ENCODE measurements at places on chromosomes 4 and X.

- DNase-seq = no peak
Observed at GRCh38 chr4:111480510-111480909, 664.7 kb upstream of the FAM241A start.

DNA sequence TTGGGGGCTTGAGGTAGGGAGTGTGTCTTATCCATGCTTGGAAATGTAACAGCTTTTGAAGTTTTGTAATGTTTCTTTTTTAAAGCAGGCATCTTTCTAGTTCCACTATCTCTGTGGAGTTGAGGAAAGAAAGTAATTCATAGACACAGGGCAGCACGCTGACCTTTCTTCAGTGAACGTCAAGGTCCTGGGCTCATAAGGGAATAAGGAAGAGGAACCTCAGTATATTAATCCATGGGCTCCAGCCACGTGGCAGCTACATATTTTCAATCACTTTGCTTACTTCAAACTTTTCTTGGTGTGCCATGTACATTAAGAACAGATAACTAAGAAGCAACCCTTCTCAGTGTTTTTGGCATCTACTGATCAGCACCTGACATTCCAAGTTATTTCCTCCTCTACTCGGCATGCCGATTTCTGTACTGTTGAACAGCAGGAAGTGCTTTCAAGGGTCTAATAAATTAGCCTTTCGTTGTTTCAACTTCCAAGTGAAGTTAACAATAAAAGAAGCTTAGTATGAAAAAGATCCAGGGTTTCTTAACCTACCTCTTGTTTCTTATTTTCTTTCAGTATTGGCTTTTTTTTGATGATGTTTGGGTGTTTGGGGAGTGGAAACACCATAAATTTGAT, 88.2 kb downstream of the SORBS2 start:
- DNase-seq = no peak

DNA sequence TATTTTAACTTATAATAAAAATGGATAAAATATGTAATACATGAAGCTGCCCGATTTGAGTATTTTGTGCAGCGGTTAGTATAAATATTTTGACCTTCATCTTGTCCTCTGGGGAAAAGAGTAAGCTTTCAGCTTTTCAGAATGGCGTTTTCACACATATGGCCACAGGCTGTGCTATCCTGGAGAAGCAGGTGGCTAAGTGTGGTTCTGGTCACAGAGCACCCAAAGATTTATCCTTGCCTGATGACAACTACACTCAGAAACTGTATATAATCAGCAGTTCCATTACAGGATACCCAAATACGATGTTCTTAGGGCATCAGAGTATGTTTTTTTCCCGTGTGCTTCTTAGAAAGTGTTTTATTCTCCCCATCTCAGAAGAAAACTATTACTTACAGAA, 42.3 kb upstream of the ANK2 start:
- no peak for DNase-seq

- DNase-seq = no peak
Observed at GRCh38 chrX:25383196-25383595, 367.4 kb upstream of the ARX start.

DNA sequence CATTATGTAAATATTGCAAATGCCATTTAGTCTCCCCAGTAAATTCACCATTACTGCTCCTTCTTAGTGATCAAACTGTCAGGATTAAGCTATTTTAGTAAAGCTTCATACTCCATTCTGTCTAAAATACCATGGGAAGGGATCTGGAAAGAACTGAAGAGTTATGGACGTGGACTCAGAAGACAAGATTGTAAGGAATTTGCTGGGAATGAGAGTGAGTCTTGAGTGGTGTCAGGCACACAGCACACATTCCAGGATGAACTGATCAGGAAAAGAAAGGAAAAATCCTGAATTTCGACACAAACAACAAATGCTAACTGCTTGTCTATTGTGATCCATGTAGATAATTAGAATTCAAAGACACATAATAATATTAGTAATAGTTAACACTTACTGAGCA, 311.0 kb downstream of the CENPC start:
- no peak for DNase-seq

DNA sequence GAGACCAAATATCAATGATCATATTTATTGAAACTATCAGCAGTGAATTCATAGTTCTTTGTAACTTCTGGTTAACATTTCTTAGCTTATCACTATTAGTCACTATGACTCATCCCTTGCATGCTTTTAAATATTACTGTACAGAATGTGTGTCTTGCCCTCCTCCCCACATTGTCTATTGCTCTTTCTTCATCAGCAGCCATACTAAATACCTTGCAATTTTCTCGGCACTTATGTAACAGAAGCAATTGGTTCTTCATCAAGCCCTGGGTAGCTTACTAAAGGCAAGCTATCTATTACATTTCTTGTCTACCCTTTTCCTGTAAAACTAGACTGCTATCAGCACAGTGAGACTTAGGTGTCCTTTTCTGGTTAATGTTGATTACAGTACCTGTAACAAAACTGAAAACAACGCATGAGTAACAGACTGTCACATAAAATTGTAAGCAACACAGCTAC, 8.2 kb downstream of the KLHL4 start:
- DNase-seq = no peak

GRCh38 chrX:13752646-13753045, 18.1 kb downstream of the OFD1 start:
- no peak for DNase-seq

Measured in AML-193 (cell line).